T-helper 17 cell (primary cell): ENCODE measurements at places on chromosomes 7 and 10. TPM values are rescaled to one million over a fixed set of nuclear protein-coding genes. Genes with fewer than 3 reads are reported as not detected.

GRCh38 chr10:132632851-132633684 is 95.5 kb downstream of the INPP5A start:
- peaks cover 42% of the 10 kb centered on the region for H3K4me1 ChIP-seq
- no peak overlapping the region for H3K4me3 ChIP-seq
- no peak overlapping the region for H3K27ac ChIP-seq
- H3K27me3 ChIP-seq = no peaks in the 10 kb centered on the region
- no peaks in the 10 kb centered on the region for H3K36me3 ChIP-seq

DNA sequence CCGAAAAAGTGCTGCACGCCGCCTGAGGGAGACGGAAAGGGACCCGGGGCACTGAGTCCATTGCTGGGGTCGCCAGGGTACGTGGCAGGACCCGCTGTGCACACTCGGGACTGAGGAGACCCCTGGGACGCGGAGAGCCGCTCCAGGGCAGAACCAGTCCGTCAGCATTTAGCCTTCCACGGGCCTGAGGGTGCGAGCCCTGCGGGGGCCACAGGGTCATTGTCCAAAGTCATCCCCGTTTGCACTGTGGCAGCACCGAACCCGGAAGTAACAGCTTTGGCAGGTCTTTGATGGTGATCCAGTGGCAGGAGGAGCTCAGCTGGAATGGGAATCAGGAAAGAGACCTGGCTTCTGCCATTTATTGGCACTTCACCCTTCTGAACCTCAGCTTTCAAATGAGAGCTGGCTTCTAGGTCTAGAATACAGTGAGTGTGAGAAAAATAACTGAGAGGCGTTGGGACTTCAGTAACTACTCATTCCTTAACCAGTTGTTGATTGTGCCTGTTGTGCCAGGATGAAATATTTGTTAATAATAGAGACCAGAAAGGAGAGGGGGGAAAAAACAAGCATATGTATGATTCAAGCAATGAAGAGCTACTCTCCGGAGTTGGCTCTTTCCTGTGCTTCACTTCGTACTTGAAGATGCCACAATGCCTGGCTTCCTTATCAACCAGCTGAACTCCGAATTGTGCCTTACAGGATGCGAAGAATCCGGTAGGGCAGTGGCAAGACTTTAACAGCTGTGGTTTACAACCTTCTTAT is 811 bp upstream of the ARHGAP12 start:
- H3K36me3 ChIP-seq = no peaks in the 10 kb centered on the region
- no peaks in the 10 kb centered on the region for H3K27me3 ChIP-seq
- H3K4me1 ChIP-seq = peaks cover 37% of the 10 kb centered on the region

- H3K4me1 ChIP-seq = no peaks in the 10 kb centered on the region
- no peak overlapping the region for H3K4me3 ChIP-seq
- no peaks in the 10 kb centered on the region for H3K36me3 ChIP-seq
These were observed 35.8 kb downstream of the GNAI1 start for GRCh38 chr7:80170445-80170844.

- H3K36me3 ChIP-seq = peaks cover 13% of the 10 kb centered on the region
- H3K4me3 ChIP-seq = no peak overlapping the region
- no peak for DNase-seq
- H3K27me3 ChIP-seq = no peaks in the 10 kb centered on the region
- peaks cover 5% of the 10 kb centered on the region for H3K4me1 ChIP-seq
These were observed 122.7 kb downstream of the TRRAP start for GRCh38 chr7:99000904-99001465.

DNA sequence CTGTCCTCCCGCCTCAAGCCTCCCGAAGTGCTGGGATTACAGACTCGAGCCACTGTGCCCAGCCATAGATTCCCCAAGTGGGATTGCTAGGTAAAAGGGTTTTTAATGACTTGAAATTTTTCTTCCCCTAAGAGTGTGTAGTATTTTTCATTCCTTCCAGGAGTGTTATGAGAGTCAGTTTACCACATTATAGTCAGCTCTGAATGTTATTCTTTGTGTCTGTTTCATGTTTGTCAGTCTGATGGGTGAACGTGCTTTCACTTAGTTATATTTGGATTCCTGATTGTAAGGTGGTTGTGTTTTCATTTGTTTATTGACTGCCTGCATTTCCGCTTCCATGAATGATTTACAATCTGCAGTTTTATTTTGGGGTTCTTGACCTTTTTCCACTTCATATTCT is 6.3 kb downstream of the ZNF212 start:
- H3K27ac ChIP-seq = peak overlapping the region; percentile 8
- H3K4me1 ChIP-seq = peaks cover 24% of the 10 kb centered on the region
- no peak for DNase-seq
- H3K36me3 ChIP-seq = no peaks in the 10 kb centered on the region
- no peak overlapping the region for H3K4me3 ChIP-seq

SNCG gene
- total RNA-seq = not detected

- no peak for DNase-seq
- peaks cover 6% of the 10 kb centered on the region for H3K4me1 ChIP-seq
- no peak overlapping the region for H3K4me3 ChIP-seq
- peak overlapping the region; percentile 9 for H3K27ac ChIP-seq
- no peaks in the 10 kb centered on the region for H3K27me3 ChIP-seq
These were observed 92.2 kb downstream of the AVL9 start for GRCh38 chr7:32587411-32587948.

GRCh38 chr10:76001461-76001860 is 570.0 kb downstream of the LRMDA start:
- H3K36me3 ChIP-seq = no peaks in the 10 kb centered on the region
- DNase-seq = no peak
- H3K4me1 ChIP-seq = no peaks in the 10 kb centered on the region
- peaks cover 11% of the 10 kb centered on the region for H3K27me3 ChIP-seq

- no peak overlapping the region for H3K4me3 ChIP-seq
- peak overlapping the region; percentile 2 for H3K27ac ChIP-seq
- H3K27me3 ChIP-seq = no peaks in the 10 kb centered on the region
- H3K36me3 ChIP-seq = peaks cover 4% of the 10 kb centered on the region
- H3K4me1 ChIP-seq = peaks cover 87% of the 10 kb centered on the region
These were observed 19.8 kb downstream of the VOPP1 start for GRCh38 chr7:55552320-55553023.

GRCh38 chr10:131213741-131214505 is 97.6 kb downstream of the TCERG1L start:
- H3K36me3 ChIP-seq = no peaks in the 10 kb centered on the region
- no peak overlapping the region for H3K27ac ChIP-seq
- no peak for DNase-seq
- H3K4me1 ChIP-seq = no peaks in the 10 kb centered on the region
- H3K27me3 ChIP-seq = no peaks in the 10 kb centered on the region

GRCh38 chr10:6333086-6333485 is 130.4 kb downstream of the PFKFB3 start:
- H3K27ac ChIP-seq = no peak overlapping the region
- peaks cover 3% of the 10 kb centered on the region for H3K4me1 ChIP-seq
- no peak for DNase-seq
- H3K27me3 ChIP-seq = no peaks in the 10 kb centered on the region
- no peak overlapping the region for H3K4me3 ChIP-seq
- peaks cover 8% of the 10 kb centered on the region for H3K36me3 ChIP-seq

GRCh38 chr7:107180378-107180777 is 11.6 kb downstream of the HBP1 start:
- peak overlapping the region; percentile 83 for H3K27ac ChIP-seq
- peaks cover 31% of the 10 kb centered on the region for H3K4me1 ChIP-seq
- H3K36me3 ChIP-seq = peaks cover 7% of the 10 kb centered on the region
- no peaks in the 10 kb centered on the region for H3K27me3 ChIP-seq
- DNase-seq = no peak
